Transverse colon (tissue), 4 donors: ENCODE measurements at places on chromosomes 12 and 14. TPM values are rescaled to one million over a fixed set of nuclear protein-coding genes. Genes with fewer than 3 reads are reported as not detected.
A peak's percentile ranks its signal among the peaks of the same experiment; 100 is the strongest.

Gene ZBTB42
- 24.3 TPM for total RNA-seq

Gene TAS2R30
- 23.2 TPM for total RNA-seq

Gene C12orf56
- not detected for total RNA-seq

DNA sequence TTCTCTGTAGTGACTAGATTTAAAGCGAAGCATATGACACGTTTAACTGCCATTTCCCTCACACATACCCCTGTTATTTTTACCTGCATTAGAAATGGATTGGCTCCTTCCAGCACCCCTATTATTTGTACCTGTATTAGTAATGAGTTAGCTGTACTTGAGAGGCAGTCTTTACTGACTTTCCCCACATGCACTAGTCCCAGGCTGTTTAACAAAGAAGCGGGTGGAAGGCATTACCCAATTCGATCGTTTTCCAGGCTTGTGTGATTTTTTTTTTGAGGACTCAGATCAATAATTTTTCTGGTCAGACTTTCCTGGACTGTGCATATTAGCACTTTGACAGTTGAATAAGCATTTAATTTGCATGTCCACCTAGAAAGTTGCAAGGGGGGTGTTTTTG, 46.4 kb downstream of the RAD52 start:
- no peaks in the 10 kb centered on the region for H3K27me3 ChIP-seq
- no peak overlapping the region for H3K4me3 ChIP-seq
- no peak overlapping the region for H3K27ac ChIP-seq
- no peak for DNase-seq
- no peaks in the 10 kb centered on the region for H3K4me1 ChIP-seq
- peaks cover 55% of the 10 kb centered on the region for H3K36me3 ChIP-seq

Gene PPP4R3A
- 120 TPM for total RNA-seq

DNA sequence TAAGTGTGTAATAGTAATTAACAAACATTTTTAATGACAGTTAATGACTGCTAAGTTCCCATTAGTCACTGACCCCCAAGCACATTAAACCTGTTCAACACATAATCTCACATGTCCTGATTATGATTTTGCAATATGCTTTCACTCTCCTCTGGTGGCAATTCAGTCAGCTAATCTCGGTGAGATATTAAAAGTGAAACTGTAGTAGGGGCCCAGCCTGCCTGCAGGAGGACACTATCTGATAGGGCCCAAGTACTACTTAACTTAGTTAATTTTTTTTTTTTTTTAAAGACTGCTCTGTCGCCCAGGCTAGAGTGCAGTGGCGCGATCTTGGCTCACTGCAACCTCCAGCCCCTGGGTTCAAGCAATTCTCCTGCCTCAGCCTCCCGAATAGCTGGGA, 48.8 kb downstream of the CIT start:
- no peak overlapping the region for H3K27ac ChIP-seq
- no peaks in the 10 kb centered on the region for H3K27me3 ChIP-seq
- H3K36me3 ChIP-seq, result no peaks in the 10 kb centered on the region
- no peaks in the 10 kb centered on the region for H3K4me1 ChIP-seq

GRCh38 chr14:64786296-64787149, 82.3 kb downstream of the PLEKHG3 start:
- no peak overlapping the region for H3K4me3 ChIP-seq
- H3K36me3 ChIP-seq, result no peaks in the 10 kb centered on the region
- H3K27me3 ChIP-seq, result no peaks in the 10 kb centered on the region
- no peak for DNase-seq

DNA sequence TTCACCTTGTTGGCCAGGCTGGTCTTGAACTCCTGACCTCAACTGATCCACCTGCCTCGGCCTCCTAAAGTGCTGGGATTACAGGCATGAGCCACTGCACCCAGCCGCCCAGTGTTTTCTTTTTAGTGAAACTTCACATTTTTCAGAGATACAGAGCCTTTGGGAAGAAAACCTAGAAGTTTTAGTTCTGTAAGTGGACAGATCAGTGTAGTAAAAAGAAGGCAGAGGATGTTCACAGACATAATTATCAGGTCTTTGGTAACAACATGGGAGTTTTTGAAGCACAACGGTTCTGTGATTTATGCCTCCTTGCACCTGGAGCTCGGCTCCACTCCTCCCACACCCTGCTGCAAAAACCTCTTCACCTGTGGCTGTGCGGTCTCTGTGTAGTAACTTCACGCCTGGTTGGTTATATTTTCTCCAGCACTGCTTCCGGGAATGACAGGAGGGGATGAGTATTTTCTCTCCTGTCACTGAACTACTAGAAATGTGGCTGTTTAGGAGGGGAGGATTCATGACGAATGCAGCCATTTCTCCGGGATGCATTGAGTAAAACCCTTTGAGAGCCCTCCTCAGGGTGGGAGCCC, 67.0 kb downstream of the ARF6 start:
- peaks cover 3% of the 10 kb centered on the region for H3K4me1 ChIP-seq
- DNase-seq, result peak; percentile 77
- no peaks in the 10 kb centered on the region for H3K27me3 ChIP-seq
- H3K36me3 ChIP-seq, result no peaks in the 10 kb centered on the region
- peak overlapping the region; percentile 69 for H3K27ac ChIP-seq
- H3K4me3 ChIP-seq, result no peak overlapping the region

- H3K27me3 ChIP-seq, result no peaks in the 10 kb centered on the region
- peak; percentile 43 for DNase-seq
- H3K36me3 ChIP-seq, result no peaks in the 10 kb centered on the region
- H3K4me1 ChIP-seq, result no peaks in the 10 kb centered on the region
- H3K4me3 ChIP-seq, result no peak overlapping the region
- peak overlapping the region; percentile 28 for H3K27ac ChIP-seq
Measured at GRCh38 chr14:25090716-25091454, 40.9 kb upstream of the STXBP6 start.

GRCh38 chr12:84793558-84794367, 118.8 kb downstream of the SLC6A15 start:
- H3K27me3 ChIP-seq, result no peaks in the 10 kb centered on the region
- H3K4me3 ChIP-seq, result no peak overlapping the region
- H3K27ac ChIP-seq, result no peak overlapping the region
- DNase-seq, result no peak
- H3K36me3 ChIP-seq, result no peaks in the 10 kb centered on the region
- no peaks in the 10 kb centered on the region for H3K4me1 ChIP-seq

DNA sequence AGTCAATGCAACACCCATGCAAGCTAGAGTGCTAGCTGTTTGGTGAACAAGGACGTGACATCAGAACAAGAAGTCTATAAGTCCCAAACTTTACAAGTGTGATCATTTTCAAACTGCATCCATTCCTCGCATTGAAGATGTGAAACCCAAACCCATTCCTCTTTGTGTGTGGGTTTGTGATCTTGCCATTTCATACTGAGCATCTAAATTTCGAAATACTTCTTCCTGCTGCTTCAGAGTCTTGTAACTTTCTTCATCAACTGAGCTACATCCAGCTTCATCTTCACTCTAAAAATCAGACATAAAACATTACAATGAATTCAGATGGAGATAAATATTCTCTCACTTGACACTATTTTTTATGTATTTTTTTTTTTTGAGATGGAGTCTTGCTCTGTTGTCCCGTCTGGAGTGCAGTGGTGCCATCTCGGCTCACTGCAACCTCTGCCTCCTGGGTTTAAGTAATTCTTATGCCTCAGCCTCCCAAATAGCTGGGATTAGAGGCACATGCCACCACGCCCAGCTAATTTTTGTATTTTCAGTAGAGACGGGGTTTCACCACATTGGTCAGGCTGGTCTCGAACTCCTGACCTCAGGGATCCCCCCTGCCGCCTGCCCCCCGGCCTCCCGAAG, 4.8 kb upstream of the ZCCHC8 start:
- no peak for DNase-seq
- no peaks in the 10 kb centered on the region for H3K27me3 ChIP-seq
- H3K4me1 ChIP-seq, result peaks cover 7% of the 10 kb centered on the region
- peaks cover 69% of the 10 kb centered on the region for H3K36me3 ChIP-seq
- no peak overlapping the region for H3K27ac ChIP-seq
- H3K4me3 ChIP-seq, result no peak overlapping the region

GRCh38 chr12:58364389-58365086, 423.2 kb downstream of the ATP23 start:
- H3K27me3 ChIP-seq, result no peaks in the 10 kb centered on the region
- H3K4me3 ChIP-seq, result no peak overlapping the region
- no peaks in the 10 kb centered on the region for H3K36me3 ChIP-seq
- H3K4me1 ChIP-seq, result no peaks in the 10 kb centered on the region
- no peak for DNase-seq

DNA sequence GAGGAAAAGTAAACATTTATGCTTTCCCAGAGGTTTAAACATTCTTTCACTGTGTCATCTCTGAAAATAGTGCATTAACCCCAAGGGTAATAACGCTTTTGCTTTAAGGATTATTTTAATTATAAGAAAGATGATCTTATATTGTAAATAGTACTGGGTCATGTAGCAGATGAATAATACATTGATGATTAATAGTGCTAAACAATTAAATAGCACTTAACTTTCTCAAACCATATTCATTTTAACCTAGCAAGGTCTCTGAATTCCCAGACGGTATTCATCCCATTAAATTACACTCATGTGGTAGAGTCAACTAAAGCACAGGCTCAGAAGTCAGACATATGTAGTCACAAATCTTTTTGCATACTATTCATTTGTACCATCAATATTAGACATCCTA, 115.6 kb upstream of the FAR2 start:
- H3K4me1 ChIP-seq, result no peaks in the 10 kb centered on the region
- H3K4me3 ChIP-seq, result no peak overlapping the region
- no peaks in the 10 kb centered on the region for H3K27me3 ChIP-seq
- H3K27ac ChIP-seq, result no peak overlapping the region
- no peaks in the 10 kb centered on the region for H3K36me3 ChIP-seq
- DNase-seq, result no peak

Gene CFAP54
- 2.1 TPM for total RNA-seq

Gene FAM181A
- not detected for total RNA-seq

DNA sequence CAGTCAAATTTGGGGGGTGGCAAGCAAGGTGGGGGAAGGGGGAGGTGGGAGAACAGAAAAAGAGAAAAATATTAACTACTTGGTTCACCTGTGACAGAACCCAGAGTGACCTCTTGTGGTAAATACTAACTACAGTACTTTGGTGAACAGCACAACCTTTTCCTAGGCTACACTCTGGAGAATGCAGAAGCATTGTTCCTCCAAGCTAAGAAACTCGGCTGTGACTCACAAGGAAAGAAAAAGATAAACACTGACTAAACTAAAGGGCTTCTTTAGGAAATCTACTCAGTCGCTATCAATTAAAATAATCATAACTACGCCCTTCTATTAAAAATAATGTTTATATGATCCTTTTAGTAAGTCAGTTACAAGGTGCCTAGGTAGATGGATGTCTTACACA, 5.4 kb downstream of the KCNH5 start:
- H3K36me3 ChIP-seq, result no peaks in the 10 kb centered on the region
- DNase-seq, result no peak
- peaks cover 2% of the 10 kb centered on the region for H3K4me1 ChIP-seq
- no peak overlapping the region for H3K27ac ChIP-seq

GRCh38 chr14:60975551-60975950, 5.3 kb downstream of the TRMT5 start:
- no peaks in the 10 kb centered on the region for H3K27me3 ChIP-seq
- no peaks in the 10 kb centered on the region for H3K36me3 ChIP-seq
- H3K4me3 ChIP-seq, result no peak overlapping the region

DNA sequence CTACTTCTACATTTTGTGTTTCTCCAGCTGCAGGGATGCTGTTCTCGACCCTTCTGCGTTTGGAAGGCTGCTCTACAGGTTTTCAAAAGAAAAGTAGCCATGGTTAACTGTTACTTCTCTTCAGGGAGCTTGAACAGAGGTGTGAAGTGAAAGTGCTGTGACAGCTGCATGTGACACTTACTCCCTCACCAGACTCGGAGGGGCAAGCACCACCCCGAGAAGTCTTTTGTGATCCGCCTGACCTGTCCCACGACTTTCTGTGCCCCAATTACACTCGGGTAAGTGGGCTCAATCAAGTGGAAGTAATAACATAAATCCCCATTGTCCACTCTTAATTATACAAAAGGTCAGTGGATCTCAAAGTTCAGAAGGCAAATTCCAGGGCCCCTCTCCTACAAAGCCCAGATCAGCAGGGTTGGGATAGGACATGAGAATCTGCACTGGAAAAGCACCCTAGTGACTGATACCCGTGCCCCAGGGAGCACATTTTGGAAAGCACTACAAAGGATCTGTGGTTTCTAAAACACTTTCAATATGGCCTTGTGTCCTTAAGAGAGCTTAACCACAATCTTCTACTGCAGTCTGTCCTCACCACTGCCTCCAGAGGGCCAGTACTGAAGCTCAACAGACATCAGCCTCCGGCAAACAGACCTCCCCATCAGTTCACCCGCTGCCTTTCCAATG, 11.5 kb downstream of the FICD start:
- no peaks in the 10 kb centered on the region for H3K4me1 ChIP-seq
- H3K27ac ChIP-seq, result no peak overlapping the region
- H3K4me3 ChIP-seq, result no peak overlapping the region
- no peak for DNase-seq
- H3K36me3 ChIP-seq, result peaks cover 75% of the 10 kb centered on the region
- no peaks in the 10 kb centered on the region for H3K27me3 ChIP-seq

- H3K27me3 ChIP-seq, result no peaks in the 10 kb centered on the region
- no peak for DNase-seq
- H3K27ac ChIP-seq, result no peak overlapping the region
Measured at GRCh38 chr12:121970581-121971300, 50.9 kb upstream of the BCL7A start.

- no peaks in the 10 kb centered on the region for H3K36me3 ChIP-seq
- no peak overlapping the region for H3K27ac ChIP-seq
- no peaks in the 10 kb centered on the region for H3K27me3 ChIP-seq
- no peaks in the 10 kb centered on the region for H3K4me1 ChIP-seq
- no peak overlapping the region for H3K4me3 ChIP-seq
- DNase-seq, result no peak
Measured at GRCh38 chr12:42868291-42868690, 278.7 kb upstream of the PRICKLE1 start.

- H3K27me3 ChIP-seq, result no peaks in the 10 kb centered on the region
- peak overlapping the region; percentile 94 for H3K27ac ChIP-seq
- no peak for DNase-seq
- H3K4me3 ChIP-seq, result peak overlapping the region; percentile 90
- H3K4me1 ChIP-seq, result peaks cover 30% of the 10 kb centered on the region
Measured at GRCh38 chr12:31958569-31959160, 550 bp upstream of the RESF1 start.

- H3K4me1 ChIP-seq, result peaks cover 49% of the 10 kb centered on the region
- H3K36me3 ChIP-seq, result no peaks in the 10 kb centered on the region
- peaks cover 52% of the 10 kb centered on the region for H3K27me3 ChIP-seq
- no peak for DNase-seq
- no peak overlapping the region for H3K4me3 ChIP-seq
- H3K27ac ChIP-seq, result no peak overlapping the region
Measured at GRCh38 chr14:104139460-104140212, 1.2 kb downstream of the KIF26A start.

- peaks cover 49% of the 10 kb centered on the region for H3K4me1 ChIP-seq
- H3K27me3 ChIP-seq, result no peaks in the 10 kb centered on the region
- H3K4me3 ChIP-seq, result no peak overlapping the region
- no peak for DNase-seq
Measured at GRCh38 chr12:992647-993046, 1.6 kb downstream of the ERC1 start.

GRCh38 chr12:120532701-120533238, 1.4 kb upstream of the RNF10 start:
- no peak overlapping the region for H3K27ac ChIP-seq
- no peaks in the 10 kb centered on the region for H3K36me3 ChIP-seq
- no peaks in the 10 kb centered on the region for H3K27me3 ChIP-seq

- H3K27me3 ChIP-seq, result no peaks in the 10 kb centered on the region
- H3K4me3 ChIP-seq, result no peak overlapping the region
- no peak overlapping the region for H3K27ac ChIP-seq
- DNase-seq, result no peak
Measured at GRCh38 chr12:24972078-24972477, 23.2 kb upstream of the BCAT1 start.
